Fibroblast of skin of scalp (primary cell): ENCODE measurements at places on chromosomes 6 and 20.

DNA sequence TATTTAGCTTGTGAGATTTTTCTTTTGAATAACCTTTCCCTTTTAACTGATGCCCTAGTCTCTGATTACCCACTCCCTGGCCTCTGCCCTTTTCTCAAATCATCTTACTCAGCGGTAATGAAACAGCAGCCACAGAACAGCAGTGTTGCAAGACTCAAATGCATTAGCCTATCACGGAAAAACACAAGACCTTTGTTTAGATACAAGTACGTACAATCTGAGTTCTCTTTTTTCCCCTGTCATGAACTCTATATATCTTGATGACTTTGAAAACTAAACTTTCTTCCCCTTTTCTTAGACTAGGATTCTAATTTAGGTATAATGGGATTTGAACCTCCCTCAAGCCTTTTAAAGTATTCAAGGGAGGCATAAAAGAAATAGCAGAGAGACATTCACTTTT, 1034.9 kb downstream of the EYS start:
- no peak for DNase-seq

DNA sequence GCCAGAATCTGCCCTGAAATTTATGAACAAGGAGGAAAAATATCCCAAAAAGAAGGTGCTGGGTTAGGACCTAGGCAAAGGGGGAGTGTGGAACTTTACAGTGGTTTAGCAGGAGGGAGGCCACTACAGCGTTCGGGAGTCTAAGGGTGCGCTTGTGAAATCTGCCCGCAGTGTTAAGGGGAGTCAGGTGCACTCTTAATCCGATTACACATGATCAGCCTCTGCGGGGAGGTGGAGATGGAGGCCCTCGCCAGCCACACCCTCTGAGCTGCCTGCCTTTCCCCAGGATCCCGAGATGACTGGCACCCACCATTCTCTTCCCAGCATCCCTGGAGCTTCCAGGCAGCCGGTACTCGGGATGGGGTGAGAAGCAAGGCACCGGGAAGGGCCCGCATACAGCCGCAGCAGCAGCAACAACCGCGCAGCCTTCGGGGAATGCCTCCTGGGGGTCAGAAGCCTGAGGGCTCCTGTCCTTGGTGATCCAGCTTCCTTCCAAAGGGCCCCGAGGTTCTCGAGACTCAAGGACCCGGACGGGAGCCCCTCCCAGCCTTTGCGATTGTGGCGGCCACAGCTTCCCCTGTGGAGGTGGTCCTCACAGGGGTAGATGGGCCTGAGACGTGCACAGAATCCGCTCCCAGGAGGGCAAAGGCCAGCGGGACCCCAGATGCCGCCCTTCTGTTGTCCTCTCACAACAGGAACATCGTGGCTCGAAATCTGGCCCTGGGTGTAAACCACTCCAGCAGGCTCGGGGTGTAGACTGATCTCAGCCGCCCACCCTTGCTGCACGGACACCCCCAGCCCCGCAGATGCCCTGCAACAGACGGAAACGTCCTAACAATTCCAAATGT, 57.3 kb upstream of the CST7 start:
- no peak for DNase-seq

GRCh38 chr20:38131588-38132121, 33.4 kb downstream of the TGM2 start:
- DNase-seq = no peak

- no peak for DNase-seq
Observed at GRCh38 chr20:62624719-62625453, 17.4 kb upstream of the SLCO4A1 start.

DNA sequence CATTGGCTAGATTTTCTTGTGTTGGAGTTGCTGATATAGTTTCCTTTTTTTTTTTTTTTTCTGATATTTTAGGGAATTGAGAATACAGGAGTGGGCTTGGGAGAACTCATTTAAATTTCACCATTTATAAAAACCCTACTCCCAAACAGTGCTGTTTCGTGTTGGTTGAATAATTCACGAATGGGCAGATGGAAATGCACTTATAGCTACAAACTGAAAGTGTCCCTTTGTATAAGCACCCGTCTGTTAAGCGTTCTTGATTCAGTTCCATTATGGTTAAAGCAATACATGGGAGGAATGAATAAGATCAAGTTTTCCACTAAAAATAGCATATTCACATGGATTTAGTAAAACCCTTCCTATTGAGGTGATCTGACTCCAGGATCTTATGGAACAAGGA, 122.2 kb upstream of the ARG1 start:
- no peak for DNase-seq

- DNase-seq = no peak
Observed at GRCh38 chr6:24397631-24398030, 5.1 kb upstream of the MRS2 start.
